Aorta (tissue), 5 donors: ENCODE measurements at places on chromosomes 5 and 9. TPM values are rescaled to one million over a fixed set of nuclear protein-coding genes. Genes with fewer than 3 reads are reported as not detected.

- no peak overlapping the region for H3K4me3 ChIP-seq
- no peaks in the 10 kb centered on the region for H3K27me3 ChIP-seq
- H3K36me3 ChIP-seq, result no peaks in the 10 kb centered on the region
- no peak for DNase-seq
Measured at GRCh38 chr9:132998831-132999635, 20.5 kb downstream of the GFI1B start.

DNA sequence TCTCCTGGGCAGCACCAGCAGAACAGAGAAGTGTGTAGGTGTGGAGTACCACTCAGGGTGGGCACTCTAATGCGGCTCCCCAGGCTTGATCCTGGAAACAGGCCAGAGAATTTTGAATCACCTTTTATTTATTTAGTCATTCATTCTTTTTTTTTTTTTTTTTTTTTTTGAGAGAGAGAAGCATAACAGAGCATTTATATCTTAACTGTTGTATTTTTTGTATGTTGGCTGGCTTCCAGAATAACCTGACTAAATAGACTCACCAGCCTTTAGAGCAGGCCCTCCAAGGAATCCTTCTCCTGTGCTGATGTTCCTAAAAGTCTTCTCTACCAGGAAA is 153.4 kb downstream of the PIK3R1 start:
- no peak for DNase-seq
- no peaks in the 10 kb centered on the region for H3K36me3 ChIP-seq
- H3K27me3 ChIP-seq, result no peaks in the 10 kb centered on the region
- no peaks in the 10 kb centered on the region for H3K4me1 ChIP-seq
- H3K4me3 ChIP-seq, result no peak overlapping the region
- H3K27ac ChIP-seq, result no peak overlapping the region

GRCh38 chr5:100902440-100903038 is 543 bp downstream of the ST8SIA4 start:
- no peak for DNase-seq
- no peaks in the 10 kb centered on the region for H3K36me3 ChIP-seq
- H3K4me3 ChIP-seq, result no peak overlapping the region
- H3K4me1 ChIP-seq, result no peaks in the 10 kb centered on the region
- no peak overlapping the region for H3K27ac ChIP-seq
- no peaks in the 10 kb centered on the region for H3K27me3 ChIP-seq

DNA sequence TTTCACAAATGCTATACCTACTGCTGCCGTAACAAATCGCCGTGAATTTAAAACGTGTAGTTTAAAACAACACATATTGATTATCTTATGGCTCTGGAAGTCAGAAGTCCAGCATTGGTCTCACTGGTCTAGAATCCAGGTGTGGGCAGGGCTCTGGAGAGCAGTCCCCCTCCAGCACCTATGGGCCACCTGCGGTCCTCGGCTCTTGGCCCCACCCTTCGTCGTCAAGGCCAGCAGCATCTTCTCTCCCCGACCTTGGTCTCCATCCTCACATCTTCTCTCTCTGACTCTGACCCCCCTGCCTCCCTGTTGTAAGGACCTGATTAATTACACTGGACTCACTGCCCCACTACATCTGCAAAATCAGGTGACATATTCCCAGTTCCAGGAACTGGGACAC is 106.4 kb upstream of the COL5A1 start:
- H3K4me3 ChIP-seq, result no peak overlapping the region
- H3K36me3 ChIP-seq, result no peaks in the 10 kb centered on the region
- H3K27ac ChIP-seq, result no peak overlapping the region
- H3K27me3 ChIP-seq, result no peaks in the 10 kb centered on the region
- H3K4me1 ChIP-seq, result no peaks in the 10 kb centered on the region

DNA sequence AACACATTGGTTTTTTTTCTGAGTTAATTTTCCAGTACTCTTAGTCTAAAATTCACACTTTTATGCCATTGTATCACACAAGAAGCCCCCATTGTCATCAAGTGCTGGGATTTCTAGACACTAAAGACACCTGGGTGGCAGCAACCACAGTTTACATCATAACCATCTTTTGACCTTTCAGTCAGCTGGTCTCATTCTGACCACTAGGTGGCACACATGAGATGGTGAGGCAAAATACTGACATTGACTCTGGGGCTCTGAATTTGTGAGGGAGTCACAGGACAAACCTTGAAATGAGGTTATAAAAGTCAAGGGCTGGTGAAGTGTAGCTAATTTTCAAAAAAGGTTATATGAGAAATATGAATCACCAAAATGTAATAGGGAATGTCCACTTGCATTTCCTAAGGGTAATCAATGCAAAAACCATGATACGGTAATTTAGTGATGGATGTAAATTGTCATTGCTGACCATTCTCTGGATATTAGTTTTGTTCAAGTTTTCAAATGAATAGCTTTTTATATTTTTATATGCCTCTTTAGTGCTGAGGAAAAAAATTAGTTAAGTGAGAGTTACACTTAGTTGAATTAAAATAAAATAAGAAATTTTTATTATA is 229.4 kb downstream of the DMAC1 start:
- no peak overlapping the region for H3K4me3 ChIP-seq
- no peaks in the 10 kb centered on the region for H3K27me3 ChIP-seq
- DNase-seq, result no peak
- no peak overlapping the region for H3K27ac ChIP-seq
- no peaks in the 10 kb centered on the region for H3K4me1 ChIP-seq
- no peaks in the 10 kb centered on the region for H3K36me3 ChIP-seq

GRCh38 chr5:44388321-44389089 is 715 bp downstream of the FGF10 start:
- DNase-seq, result peak; percentile 79
- peak overlapping the region; percentile 65 for H3K4me3 ChIP-seq

- no peak overlapping the region for H3K27ac ChIP-seq
- H3K36me3 ChIP-seq, result peaks cover 10% of the 10 kb centered on the region
- H3K4me3 ChIP-seq, result no peak overlapping the region
- H3K4me1 ChIP-seq, result no peaks in the 10 kb centered on the region
- no peaks in the 10 kb centered on the region for H3K27me3 ChIP-seq
Measured at GRCh38 chr9:18893491-18893890, 139.5 kb downstream of the SAXO1 start.

- H3K36me3 ChIP-seq, result no peaks in the 10 kb centered on the region
- H3K4me1 ChIP-seq, result no peaks in the 10 kb centered on the region
- no peak overlapping the region for H3K27ac ChIP-seq
- no peaks in the 10 kb centered on the region for H3K27me3 ChIP-seq
- no peak for DNase-seq
- no peak overlapping the region for H3K4me3 ChIP-seq
Measured at GRCh38 chr5:69225860-69226259, 8.8 kb upstream of the CDK7 start.

DNA sequence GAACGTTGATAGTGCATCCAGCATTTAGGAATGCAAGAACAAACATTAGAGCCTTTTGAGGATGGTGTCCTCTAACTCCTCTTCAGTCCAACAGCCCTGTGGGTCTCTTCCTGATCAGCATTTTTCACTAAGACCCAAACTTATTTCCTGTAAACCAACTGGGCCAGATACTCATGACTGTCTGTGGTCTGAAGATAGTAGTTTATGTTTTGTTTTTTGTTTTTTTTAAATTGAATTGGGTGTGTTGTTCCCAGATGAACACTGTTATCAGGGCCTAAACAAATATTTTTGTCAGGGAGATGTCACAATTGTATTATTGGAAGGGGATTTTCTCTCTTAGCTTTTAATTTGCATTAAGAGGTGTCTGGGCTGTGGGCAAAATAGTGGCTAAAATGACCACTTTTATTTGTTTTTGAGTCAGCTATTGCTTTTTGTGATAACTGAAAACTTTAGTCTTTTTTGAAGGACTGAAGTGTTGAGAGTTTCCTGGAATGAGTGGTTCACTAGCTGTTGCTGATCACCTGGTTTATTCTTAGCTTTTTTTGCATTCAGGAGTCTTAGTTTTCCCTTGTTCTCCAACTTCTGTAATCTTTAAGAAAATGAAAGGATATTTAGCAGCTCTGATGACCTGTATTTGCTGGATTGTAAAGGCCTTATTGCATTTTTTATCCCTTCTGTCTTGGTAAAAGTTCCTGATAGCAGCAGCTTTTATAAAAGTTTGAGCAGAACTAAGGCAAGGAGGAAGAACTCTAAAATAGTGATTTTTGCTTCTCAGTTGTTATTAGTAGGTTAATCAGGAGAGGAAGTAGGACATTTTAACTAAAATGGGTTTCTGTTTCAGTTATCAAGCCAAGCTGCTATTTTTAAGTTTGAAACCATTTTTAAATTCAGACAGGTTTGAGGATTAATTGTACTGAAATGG is 5.5 kb downstream of the MAN2A1 start:
- DNase-seq, result no peak
- no peak overlapping the region for H3K27ac ChIP-seq
- no peaks in the 10 kb centered on the region for H3K27me3 ChIP-seq
- H3K36me3 ChIP-seq, result no peaks in the 10 kb centered on the region
- no peak overlapping the region for H3K4me3 ChIP-seq

DNA sequence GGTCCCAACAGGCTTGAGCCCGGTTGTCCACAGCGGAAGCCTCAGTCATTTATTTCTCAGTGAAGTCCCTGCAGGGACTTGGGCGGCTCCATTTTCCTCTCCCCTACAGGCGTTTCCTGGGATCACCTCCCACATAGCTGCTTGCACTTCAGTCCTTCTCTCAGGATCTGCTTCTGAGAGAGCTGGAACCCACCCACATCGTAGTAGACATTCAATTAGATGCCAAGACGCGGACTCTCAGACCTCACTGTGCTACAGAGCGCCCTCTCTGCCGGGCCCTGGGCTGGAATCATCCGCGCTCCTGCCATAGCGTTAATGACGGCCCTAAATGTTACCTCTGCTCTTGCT is 54.0 kb upstream of the ROR2 start:
- no peak for DNase-seq
- H3K27me3 ChIP-seq, result no peaks in the 10 kb centered on the region
- H3K36me3 ChIP-seq, result no peaks in the 10 kb centered on the region
- no peaks in the 10 kb centered on the region for H3K4me1 ChIP-seq
- H3K27ac ChIP-seq, result no peak overlapping the region

GRCh38 chr9:33480106-33480505 is 6.4 kb upstream of the NOL6 start:
- no peak for DNase-seq
- no peaks in the 10 kb centered on the region for H3K27me3 ChIP-seq
- no peaks in the 10 kb centered on the region for H3K36me3 ChIP-seq
- H3K27ac ChIP-seq, result no peak overlapping the region
- H3K4me1 ChIP-seq, result no peaks in the 10 kb centered on the region

DNA sequence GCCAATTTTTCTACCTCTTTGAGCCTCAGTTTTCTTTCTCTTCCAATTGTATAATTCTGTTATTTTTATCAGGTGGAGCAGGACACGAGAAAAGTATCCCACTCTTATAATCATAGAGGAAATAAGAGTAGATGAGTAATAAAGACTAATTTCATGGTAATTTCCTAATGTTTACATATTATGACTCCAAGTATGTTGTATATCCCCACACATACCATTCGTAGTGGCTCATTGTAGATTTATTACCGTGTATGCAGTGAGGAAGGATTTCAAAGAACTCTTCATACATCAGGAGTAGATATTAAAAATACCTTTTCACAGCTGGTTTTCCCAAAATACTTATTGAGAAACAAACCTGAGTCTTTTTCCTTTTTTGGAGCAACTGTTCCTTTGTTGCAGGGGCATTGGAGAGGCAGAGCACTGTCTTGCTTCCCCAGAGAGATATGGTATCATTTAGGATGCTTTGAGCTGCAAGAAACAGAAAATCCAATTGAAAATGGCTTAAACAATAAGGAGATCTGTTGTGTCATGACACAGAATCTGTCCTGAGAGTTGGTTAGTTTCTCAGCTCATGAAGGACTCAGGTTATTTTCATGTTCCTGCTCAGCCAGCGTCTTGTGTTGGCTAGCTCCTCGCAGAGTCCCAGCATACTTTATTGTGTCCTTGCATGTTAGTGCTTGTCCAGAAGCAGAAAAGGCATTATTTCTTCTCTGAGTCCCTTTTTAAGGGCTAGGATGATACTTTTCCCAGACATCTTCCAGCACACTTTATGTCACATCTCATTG is 291.2 kb downstream of the ARHGAP26 start:
- no peak overlapping the region for H3K4me3 ChIP-seq
- no peak for DNase-seq
- H3K27ac ChIP-seq, result no peak overlapping the region
- H3K4me1 ChIP-seq, result peaks cover 3% of the 10 kb centered on the region
- H3K36me3 ChIP-seq, result no peaks in the 10 kb centered on the region

DNA sequence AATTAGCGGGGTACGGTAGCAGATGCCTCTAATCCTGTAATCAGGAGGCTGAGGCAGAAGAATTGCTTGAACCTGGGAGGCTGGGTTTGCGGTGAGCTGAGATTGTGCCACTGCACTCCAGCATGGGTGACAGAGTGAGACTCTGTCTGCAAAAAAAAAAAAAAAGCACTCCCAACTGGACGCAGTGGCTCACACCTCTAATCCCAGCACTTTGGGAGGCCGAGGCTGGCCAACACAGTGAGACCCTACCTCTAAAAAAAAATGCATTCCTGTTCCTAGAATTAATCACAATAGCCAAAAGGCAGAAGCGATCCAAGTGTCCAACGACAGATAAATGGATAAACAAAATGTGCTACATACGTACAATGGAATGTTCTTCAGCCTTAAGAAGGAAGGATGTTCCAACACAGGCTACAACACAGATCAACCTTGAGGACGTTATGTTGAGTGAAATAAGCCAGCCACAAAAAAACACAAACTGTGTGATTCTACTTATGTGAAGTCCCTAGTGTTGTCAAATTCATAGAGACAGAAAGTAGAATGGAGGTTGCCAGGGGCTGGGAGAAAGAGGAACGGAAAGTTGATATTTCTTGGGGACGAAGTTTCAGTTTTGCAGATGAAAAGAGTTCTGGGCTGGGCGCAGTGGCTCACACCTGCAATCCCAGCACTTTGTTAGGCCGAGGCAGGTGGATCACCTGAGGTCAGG is 13.8 kb downstream of the FAM78A start:
- no peak overlapping the region for H3K27ac ChIP-seq
- H3K4me1 ChIP-seq, result no peaks in the 10 kb centered on the region
- no peaks in the 10 kb centered on the region for H3K36me3 ChIP-seq

- peaks cover 2% of the 10 kb centered on the region for H3K36me3 ChIP-seq
- H3K27ac ChIP-seq, result no peak overlapping the region
- no peak for DNase-seq
- no peak overlapping the region for H3K4me3 ChIP-seq
Measured at GRCh38 chr5:36181774-36182173, 29.9 kb downstream of the SKP2 start.

GRCh38 chr5:142108432-142109330 is at the start of gene NDFIP1:
NDFIP1 (plus strand) TSS chr5:142108779; CDS start chr5:142108975, 196 bp downstream.
- H3K4me1 ChIP-seq, result peaks cover 9% of the 10 kb centered on the region
- peak; percentile 95 for DNase-seq
- peak within 1 kb of the TSS; percentile 99 for H3K4me3 ChIP-seq
- H3K36me3 ChIP-seq, result no peaks in the 10 kb centered on the region

- H3K4me3 ChIP-seq, result no peak overlapping the region
- H3K27me3 ChIP-seq, result no peaks in the 10 kb centered on the region
- peaks cover 5% of the 10 kb centered on the region for H3K4me1 ChIP-seq
- no peaks in the 10 kb centered on the region for H3K36me3 ChIP-seq
- no peak overlapping the region for H3K27ac ChIP-seq
Measured at GRCh38 chr5:126003309-126003708, 419.9 kb upstream of the GRAMD2B start.

- no peaks in the 10 kb centered on the region for H3K4me1 ChIP-seq
- no peak overlapping the region for H3K27ac ChIP-seq
- H3K36me3 ChIP-seq, result no peaks in the 10 kb centered on the region
- H3K27me3 ChIP-seq, result no peaks in the 10 kb centered on the region
- no peak overlapping the region for H3K4me3 ChIP-seq
- no peak for DNase-seq
Measured at GRCh38 chr5:84805473-84805872, 420.8 kb upstream of the EDIL3 start.

BSPRY gene
- 0.48 TPM for total RNA-seq

DIRAS2 gene
- total RNA-seq, result not detected

DIPK1B gene
- total RNA-seq, result 13.6 TPM

GDA gene
- not detected for total RNA-seq

NPR3 gene
- 15.2 TPM for total RNA-seq

KCNT1 gene
- 0.78 TPM for total RNA-seq

ITK gene
- 3.0 TPM for total RNA-seq

LCN1 gene
- total RNA-seq, result not detected
